ENCODE measurements at places on chromosomes 4 and X. TPM values are rescaled to one million over a fixed set of nuclear protein-coding genes. Genes with fewer than 3 reads are reported as not detected.

GRCh38 chrX:40253771-40254170 is 156.0 kb upstream of the BCOR start:
- no peak for DNase-seq

- DNase-seq = no peak
Measured at GRCh38 chr4:88517825-88518224, 5.8 kb downstream of the PYURF start.

GLRB gene
- total RNA-seq = 2.6 TPM

GRCh38 chr4:179919587-179919986 is 2323.6 kb upstream of the TENM3 start:
- no peak for DNase-seq

TMEM271 gene
- not detected for total RNA-seq

DNA sequence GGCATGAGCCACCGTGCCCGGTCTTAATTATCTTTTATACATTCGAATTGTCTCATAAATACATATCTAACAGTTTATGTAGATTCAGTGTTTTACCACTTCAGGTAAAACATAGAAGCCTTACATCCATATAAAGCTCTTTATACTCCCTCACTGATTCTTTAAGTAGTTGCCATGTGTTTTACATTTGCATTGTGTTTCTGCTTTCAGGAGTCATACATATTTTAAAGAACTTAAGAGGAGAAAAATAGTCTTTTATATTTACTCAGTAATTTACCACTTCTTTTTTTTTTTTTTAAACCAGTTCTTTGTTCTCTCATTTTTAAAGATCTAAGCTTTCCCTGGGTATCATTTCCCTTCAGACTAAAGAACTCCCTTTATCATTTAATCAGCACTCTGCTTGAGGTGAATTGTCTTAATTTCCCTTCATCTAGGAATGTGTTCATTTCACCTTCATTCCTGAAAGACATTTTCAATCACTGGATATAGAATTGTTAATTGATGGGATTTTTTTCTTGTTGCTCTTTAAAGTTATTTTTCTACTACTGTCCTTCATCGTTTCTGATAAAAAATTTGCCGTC is 324.3 kb upstream of the ZCCHC13 start:
- no peak for DNase-seq

DNA sequence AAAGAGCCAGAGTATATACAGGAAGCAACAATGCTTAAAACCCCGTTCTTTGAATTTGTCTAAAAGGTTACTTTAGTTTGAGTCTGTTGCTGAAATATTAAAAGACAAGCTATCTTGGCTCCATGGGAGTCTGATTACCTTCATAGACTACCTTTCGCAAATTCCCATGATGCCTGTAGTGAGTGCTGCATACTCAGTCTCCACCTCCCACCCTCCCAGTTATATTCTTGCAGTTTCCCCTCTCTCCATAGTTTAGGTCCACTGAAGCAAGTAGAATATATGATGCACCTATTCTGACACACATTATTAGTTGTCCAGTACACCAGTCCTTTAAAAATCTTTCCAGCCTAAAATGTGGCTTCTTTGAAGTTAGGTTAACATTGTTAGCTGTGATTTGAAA is 2.4 kb downstream of the CNKSR2 start:
- no peak for DNase-seq

TEX13C gene
- total RNA-seq = not detected

MSL3 gene
- total RNA-seq = 33.4 TPM

SEC24B gene
- 34.8 TPM for total RNA-seq

DNA sequence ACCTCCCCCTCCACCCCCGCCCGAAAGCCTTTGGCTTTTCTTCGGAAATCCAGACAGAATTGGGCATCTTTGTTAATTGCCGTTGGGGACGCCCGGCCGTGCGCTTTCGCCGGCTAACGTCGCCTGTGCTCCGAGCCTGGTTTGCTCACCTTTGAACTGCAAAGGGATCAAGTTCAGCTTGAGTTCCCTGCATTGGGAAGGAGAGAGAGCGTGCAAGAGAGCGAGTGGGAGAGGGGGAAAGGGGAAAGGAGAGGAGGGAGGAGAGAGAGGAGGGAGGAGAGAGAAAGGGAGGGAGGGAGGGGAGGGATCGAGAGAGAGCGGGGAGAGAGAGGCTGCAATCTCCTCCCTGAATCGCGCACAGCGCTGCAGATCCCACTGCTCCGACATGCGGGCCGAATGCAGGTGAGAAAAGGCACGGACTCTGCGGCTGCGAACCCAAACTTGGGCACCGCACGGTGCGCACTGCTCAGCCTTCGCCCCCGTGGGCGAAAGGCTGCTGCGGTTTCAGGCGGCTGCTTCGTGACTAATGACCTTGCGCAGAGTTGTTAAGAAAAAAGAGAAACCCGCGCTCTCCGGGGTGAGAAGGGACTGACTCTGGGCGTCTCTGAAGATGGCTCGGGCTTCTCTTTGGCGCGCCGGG is at the start of gene PCDH7:
PCDH7 (plus strand) TSS at position 349 of the 640 bp plus-strand sequence. CDS start 1,054 bp downstream, outside the sequence.
- DNase-seq = no peak

Measured in omental fat pad (tissue), 4 donors.